ENCODE measurements at places on chromosomes 13 and 19. TPM values are rescaled to one million over a fixed set of nuclear protein-coding genes. Genes with fewer than 3 reads are reported as not detected.

ERICH6B gene
- total RNA-seq, result not detected

NXNL1 gene
- total RNA-seq, result not detected

SH2D3A gene
- total RNA-seq, result not detected

FFAR1 gene
- total RNA-seq, result not detected

PTGER1 gene
- 0.30 TPM for total RNA-seq

GPC6 gene
- 12.5 TPM for total RNA-seq

RPS5 gene
- 3,838 TPM for total RNA-seq

INSR gene
- 46.9 TPM for total RNA-seq

REEP6 gene
- total RNA-seq, result 0.76 TPM

ZNF296 gene
- total RNA-seq, result 0.27 TPM

ARMC6 gene
- 13.5 TPM for total RNA-seq

TMEM238 gene
- 0.83 TPM for total RNA-seq

NLRP11 gene
- total RNA-seq, result not detected

ACP7 gene
- total RNA-seq, result not detected

CLEC17A gene
- total RNA-seq, result not detected

SLC10A2 gene
- not detected for total RNA-seq

VSTM2B gene
- not detected for total RNA-seq

MYO16 gene
- not detected for total RNA-seq

GNG8 gene
- total RNA-seq, result not detected

POSTN gene
- 778 TPM for total RNA-seq

GRIN2D gene
- 0.21 TPM for total RNA-seq

C2CD4C gene
- total RNA-seq, result 2.5 TPM

PDX1 gene
- not detected for total RNA-seq

ALOX5AP gene
- total RNA-seq, result 4.4 TPM

HSPB6 gene
- 129 TPM for total RNA-seq

FEM1A gene
- 10.9 TPM for total RNA-seq

TEX26 gene
- total RNA-seq, result 1.2 TPM

AP2S1 gene
- total RNA-seq, result 44.6 TPM

SIGLECL1 gene
- total RNA-seq, result not detected

DPF1 gene
- not detected for total RNA-seq

PSG1 gene
- total RNA-seq, result not detected

ZNF558 gene
- total RNA-seq, result 45.1 TPM

C19orf85 gene
- not detected for total RNA-seq

Data from uterus (tissue), 4 donors.